Motor neuron (in vitro differentiated cells): ENCODE measurements at places on chromosomes 1 and 21. TPM values are rescaled to one million over a fixed set of nuclear protein-coding genes. Genes with fewer than 3 reads are reported as not detected.

- ATAC-seq = peak; percentile 62
These were observed 165.1 kb upstream of the CACNA1E start for GRCh38 chr1:181318022-181318857.

DNA sequence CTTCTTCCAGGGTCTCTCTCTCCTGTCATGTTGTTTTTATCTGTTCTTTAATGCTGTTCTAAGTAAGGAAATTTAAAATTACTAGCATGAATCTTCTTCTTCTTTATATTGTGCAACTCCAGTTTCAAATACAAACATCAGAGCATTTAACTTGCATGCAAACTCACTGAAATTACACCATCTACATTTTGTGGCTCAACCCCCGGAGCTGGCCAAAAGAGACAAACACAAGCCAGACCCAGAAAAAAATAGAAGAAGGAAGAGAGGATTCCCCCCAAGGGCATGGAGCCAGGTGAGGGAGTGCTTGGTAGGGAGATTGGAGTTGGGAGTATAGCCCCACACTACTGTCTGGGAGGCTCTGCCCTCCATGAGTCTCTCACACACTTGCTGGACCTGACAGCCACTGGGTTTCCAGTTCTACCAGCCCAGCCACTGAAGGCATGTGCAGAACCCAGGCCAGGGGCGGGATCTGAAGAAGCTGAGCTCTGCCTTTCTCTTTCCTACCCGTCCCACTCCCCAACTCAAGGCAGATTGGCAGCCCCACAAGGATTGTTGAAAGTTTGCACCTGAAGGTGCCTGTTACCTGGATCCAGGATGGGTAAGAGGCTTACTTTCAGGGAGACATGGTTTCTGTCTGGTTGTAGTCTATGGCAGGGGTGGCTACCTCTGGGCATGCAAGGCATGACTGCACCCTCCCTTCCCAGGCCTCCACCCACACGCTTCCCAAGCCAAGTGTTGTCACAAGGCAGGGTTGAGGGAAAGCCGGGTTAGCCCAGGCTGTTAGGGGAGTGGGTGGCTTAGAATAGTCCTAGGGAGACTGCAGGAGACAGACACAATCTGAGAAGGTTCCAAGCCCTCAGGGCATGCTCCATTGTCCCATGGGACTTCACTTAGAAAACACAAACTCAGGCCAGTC, 297.2 kb downstream of the TGFB2 start:
- ATAC-seq = no peak

GRCh38 chr1:67609577-67610341, 75.2 kb upstream of the GADD45A start:
- no peak for ATAC-seq

- peak; percentile 50 for ATAC-seq
These were observed 8.8 kb downstream of the MYCL start for GRCh38 chr1:39892601-39893595.

GRCh38 chr1:109787211-109787844, 23.6 kb upstream of the EPS8L3 start:
- ATAC-seq = no peak

- no peak for ATAC-seq
These were observed 2.4 kb upstream of the E2F2 start for GRCh38 chr1:23533246-23534023.

DNA sequence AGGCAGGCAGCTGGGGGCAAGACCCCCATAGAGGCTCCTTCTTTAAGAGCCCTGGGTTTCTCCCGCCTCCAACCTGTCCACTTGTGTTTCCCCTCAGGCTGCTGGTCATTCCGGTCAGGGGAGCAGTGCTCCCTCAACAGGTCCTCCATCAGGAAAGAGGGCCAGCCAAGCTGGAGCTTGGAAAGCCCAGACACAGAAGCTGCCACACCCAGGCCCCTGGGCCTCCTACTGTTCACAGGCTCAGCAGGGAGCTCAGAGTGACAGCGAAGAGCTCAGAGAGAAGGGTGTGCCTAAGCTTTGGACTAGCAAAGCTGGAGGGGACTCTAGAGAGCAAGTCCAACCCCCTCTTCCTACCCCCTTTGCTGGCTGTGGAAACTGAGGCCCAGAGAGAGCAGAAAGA, 10.3 kb upstream of the CDCP2 start:
- ATAC-seq = no peak

DNA sequence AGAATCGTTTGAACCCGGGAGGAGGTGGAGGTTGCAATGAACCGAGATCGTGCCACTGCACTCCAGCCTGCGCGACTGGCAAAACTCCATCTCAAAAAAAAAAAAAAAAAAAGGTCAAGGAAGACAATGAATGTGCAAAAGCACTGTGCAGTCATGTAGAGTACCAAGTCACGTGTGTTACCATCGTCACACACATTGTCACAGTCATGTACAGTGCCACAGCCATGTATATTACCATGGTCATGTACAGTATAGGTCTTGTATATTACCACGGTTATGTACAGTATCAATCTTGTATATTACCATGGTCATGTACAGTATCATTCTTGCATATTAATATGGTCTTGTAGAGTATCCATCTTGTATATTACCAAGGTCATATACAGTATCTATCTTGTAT, 13.0 kb downstream of the DHRS3 start:
- ATAC-seq = no peak

- ATAC-seq = no peak
These were observed 68.0 kb downstream of the UCK2 start for GRCh38 chr1:165895451-165895871.

GRCh38 chr1:226388131-226388530, 19.8 kb downstream of the PARP1 start:
- no peak for ATAC-seq

CYP4X1 gene
- 1.7 and 2.2 TPM in 2 replicates for total RNA-seq

CHI3L1 gene
- total RNA-seq = 0.38 and 0.64 TPM in 2 replicates

SLC9C2 gene
- not detected in 2 replicates for total RNA-seq

TNFAIP8L2 gene
- 0.58 and 1.2 TPM in 2 replicates for total RNA-seq

FCRL5 gene
- total RNA-seq = 0.09 and 0.78 TPM in 2 replicates

IGSF9 gene
- total RNA-seq = 1.4 and 1.9 TPM in 2 replicates

PLCH2 gene
- 6.7 and 7.4 TPM in 2 replicates for total RNA-seq

PEX14 gene
- total RNA-seq = 26.6 and 29.1 TPM in 2 replicates

PCP4L1 gene
- 0.32 TPM in 1 of 2 replicates, not detected in the other for total RNA-seq

DAP3 gene
- total RNA-seq = 81.1 and 88.3 TPM in 2 replicates

KIF26B gene
- total RNA-seq = 0.86 and 1.8 TPM in 2 replicates
